ENCODE measurements at places on chromosomes 7 and 10.
A peak's percentile ranks its signal among the peaks of the same experiment; 100 is the strongest.

GRCh38 chr7:7524121-7524520, 11.6 kb downstream of the COL28A1 start:
- DNase-seq = no peak

- DNase-seq = no peak
Observed at GRCh38 chr10:47261556-47261955, 38.4 kb upstream of the GDF10 start.

- no peak for DNase-seq
Observed at GRCh38 chr10:128853537-128853936, 613.5 kb upstream of the MGMT start.

DNA sequence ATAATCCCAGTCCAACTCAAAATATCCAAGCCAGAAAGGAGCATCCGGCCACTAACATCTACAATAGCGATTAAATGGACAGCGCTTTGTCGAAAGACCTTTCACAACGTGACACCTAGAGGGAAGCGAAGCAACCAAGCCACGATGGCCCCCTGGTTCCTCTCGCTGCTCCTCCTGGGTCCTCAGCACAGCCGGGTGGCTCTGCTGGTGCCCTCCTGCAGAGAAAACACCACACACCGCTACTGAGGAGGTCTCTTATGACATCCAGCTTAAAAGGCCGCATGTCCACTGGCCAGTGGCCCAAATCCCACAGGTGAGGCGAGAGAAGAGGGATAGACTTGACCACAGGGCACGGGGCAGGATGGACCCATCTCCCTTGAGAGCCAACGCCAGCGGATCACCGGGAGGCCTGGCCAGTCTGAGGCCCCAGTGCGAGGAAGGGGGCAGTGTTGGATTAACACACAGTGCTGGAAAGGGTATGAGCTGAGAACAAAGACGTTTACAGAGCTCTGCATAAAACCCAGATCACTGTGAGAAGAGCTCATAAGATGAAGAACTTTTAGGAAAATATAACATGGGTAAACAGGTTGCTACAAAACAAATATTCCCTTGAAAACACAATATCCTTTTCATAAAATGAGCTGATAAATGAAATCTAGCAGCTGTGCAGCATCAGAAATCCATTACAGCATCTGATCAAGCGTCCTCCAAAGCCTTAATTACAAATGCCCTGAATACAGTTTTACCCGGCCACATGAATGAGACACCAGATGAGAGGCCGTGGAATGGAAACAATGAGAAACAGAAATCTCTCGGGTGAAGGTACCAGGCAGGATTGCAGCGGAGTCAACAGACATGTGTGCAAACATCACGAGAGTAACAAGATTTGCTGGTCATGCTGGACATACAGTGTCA, 236.7 kb downstream of the DIP2C start:
- no peak for DNase-seq

GRCh38 chr10:97520520-97520919, 21.8 kb downstream of the UBTD1 start:
- no peak for DNase-seq

DNA sequence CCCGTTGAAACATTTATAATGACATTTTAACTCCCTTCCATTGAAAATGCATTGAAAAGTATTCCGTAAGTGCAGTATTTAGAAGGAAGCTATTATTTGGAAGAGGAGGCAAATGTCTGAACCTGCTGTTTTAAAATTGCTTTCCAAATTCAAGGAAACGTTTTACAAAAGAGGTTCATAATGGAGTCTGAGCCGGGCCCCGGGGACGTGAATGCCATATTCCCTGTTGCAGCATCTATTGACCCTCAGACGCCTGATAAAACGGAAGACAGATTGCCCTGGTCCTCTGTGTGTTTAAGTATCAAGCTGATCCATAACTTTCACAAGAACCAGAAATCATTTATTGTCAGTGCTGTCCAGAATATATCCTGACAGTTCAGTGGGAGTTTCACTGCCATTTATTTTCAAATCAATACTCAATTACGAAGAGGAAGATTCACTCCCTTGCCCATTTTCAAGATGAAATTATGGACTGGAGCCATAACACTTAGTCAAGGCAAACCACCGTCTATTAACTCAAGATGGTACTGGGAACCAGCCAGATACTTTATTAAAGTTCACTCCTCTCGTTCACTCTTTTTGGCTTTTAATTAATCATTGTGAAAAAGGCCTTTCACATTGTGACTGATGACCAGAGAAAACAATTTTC, 435.7 kb upstream of the PFKP start:
- no peak for DNase-seq

GRCh38 chr10:73635781-73636180, 5.5 kb downstream of the MYOZ1 start:
- DNase-seq = no peak

- DNase-seq = no peak
Observed at GRCh38 chr7:158707610-158708009, 3.0 kb upstream of the NCAPG2 start.

DNA sequence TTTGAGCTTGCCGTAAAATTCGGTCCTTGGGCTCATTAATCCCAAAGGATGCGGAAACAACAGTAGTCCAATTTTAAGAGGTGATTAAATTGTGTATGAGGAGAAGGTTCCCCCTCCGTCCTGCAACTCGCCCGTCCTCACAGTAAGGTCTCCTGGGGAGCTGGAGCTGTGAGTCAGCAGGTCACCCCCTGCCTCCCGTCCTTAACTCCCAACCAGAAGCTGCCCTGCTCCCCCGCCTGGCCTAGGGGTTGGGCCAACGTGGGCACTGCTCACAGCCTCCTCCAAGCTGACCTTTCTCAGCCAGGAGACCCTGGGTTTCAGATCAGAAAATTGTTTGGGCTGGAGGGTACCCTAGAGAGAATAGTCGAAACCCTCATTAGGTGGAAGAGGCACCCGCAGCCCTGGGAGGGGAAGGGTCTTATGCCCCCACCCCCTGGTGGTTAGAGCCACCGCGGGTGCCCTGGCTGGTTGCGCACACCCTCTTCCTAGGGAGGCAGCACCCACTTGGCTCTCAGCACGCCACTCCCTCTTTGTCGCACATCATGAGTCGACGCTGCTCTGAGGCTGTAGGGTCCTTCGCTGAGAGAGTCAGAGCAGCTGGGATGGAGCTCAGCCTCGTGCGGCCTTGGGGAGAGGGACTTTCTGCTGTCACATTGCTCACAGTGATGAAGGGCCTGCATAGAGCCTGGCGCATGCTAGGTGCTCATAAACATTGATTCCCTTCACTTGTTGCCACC, 131.2 kb downstream of the TACC2 start:
- no peak for DNase-seq

DNA sequence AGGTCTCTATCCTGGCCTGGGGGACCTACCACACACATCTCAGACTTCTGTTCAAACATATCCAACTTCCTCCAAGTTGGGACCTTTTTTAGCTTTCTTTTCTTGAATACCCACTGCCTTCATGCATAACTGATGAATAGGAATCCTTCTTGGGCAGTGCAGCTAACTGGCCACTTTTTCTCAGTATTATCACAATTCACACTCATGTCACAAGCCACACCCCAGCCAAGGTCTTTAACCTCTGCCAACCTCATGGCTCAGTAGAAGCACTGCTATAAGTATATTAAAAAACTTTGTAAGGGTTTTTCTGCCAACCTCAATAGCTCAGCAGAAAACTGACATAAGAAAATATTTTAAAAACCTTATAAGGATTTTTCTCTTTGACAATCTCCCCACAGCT, 44.5 kb downstream of the HHEX start:
- no peak for DNase-seq

GRCh38 chr10:79436066-79436849, 9.2 kb downstream of the ZCCHC24 start:
- no peak for DNase-seq

- DNase-seq = no peak
Observed at GRCh38 chr10:71878327-71879034, 27.4 kb upstream of the PSAP start.

DNA sequence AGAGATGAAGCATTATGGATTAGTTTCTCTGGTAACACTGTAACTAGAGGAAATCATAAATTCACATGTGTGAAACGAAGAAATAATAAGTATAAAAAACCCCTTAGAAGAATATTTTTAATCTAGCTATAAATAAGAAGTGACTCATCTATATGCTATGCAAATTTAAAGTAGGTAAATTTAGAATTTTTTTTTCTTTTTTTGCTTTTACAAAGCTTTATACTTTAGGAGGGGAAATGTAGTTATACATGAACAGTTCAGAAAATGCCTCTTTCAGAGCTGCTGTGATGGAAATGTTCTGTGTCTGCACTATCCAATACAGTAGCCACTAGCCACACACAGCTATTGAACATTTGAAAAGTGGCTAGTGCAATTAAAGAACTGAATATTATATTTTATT, 87.3 kb downstream of the REEP3 start:
- DNase-seq = no peak

DNA sequence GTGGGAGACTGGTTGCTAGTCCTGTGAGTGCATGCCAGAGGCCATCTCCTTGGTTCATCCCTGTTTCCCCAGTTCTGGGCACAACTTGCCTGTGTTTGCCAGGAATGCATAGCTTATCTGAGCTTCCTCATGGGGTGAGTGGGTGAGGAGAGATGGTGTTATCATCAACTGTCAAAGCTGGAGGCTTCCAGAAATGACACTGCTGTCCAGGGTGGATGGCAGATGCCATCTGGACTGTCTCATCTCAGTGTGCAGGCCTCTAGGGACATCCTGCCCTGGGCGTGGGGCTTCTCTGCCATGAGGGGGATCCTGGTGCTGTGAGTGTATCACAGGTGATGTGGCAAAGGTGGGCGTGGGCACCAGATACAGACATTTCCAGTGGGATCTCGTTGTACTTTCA, 328.6 kb downstream of the DPP6 start:
- no peak for DNase-seq

GRCh38 chr10:101839416-101840063, 4.1 kb downstream of the KCNIP2 start:
- DNase-seq = peak; percentile 30

GRCh38 chr10:91759581-91759986, 38.6 kb upstream of the TNKS2 start:
- no peak for DNase-seq

- no peak for DNase-seq
Observed at GRCh38 chr10:49277973-49278372, 21.0 kb upstream of the C10orf71 start.

DNA sequence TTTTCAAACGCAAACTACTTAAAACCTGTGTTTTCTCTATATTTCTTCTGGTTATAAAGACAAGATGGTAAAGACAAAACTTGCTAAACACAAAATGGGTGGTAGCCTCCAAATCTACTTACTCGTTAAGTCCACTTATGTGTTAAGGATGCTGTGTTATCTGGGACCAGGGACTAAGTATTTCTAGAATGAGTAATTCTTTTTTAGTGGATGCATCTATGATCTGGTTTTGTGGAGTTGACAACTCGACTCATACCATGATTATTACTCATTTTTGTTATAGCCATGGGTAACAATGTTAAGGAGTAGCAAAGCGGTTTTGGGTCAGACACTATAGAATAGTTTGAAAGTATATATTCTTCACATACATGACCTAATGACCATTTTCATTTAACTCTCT, 239.5 kb upstream of the FOXP2 start:
- no peak for DNase-seq

GRCh38 chr10:30968711-30969110, 63.0 kb downstream of the ZNF438 start:
- DNase-seq = no peak

GRCh38 chr10:103757531-103758293, 97.7 kb downstream of the SH3PXD2A start:
- no peak for DNase-seq

- no peak for DNase-seq
Observed at GRCh38 chr7:151712810-151713125, 164.1 kb downstream of the PRKAG2 start.

- no peak for DNase-seq
Observed at GRCh38 chr7:151251689-151252560, 3.4 kb upstream of the SMARCD3 start.

GRCh38 chr7:158018098-158018762, 569.4 kb downstream of the PTPRN2 start:
- DNase-seq = no peak

GRCh38 chr10:14812271-14812670, 25.6 kb downstream of the CDNF start:
- no peak for DNase-seq

- no peak for DNase-seq
Observed at GRCh38 chr7:18445483-18445882, 50.1 kb upstream of the HDAC9 start.

DNA sequence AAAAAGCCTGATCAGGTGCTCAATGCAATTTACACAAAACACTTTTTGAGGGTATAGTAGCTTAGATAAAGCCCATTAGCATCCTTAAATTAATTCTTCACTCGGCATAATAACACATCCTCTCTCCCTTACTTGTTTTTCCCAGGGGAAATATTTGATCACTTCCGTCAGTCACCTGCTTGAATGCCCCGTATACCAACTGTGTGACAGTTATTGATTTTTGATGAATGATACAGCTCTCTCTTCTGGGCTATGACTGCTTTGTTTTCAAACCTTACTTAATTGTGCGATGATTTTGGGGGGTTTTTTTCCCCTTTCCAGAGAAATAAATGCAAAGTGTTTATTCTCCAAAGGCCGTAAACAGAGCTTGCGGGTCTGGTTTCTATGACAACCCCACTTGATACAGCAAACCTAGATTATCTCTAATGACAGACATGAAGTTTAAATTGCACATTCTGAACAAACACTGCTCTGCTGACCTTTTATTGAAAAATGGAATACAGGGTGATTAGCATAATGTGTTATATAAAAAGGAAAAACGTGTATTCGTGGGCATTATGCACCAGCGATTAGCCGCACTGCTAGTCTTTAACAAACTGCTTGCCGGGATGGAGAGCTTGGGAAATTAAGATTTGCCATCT, 78.4 kb upstream of the NANOS1 start:
- no peak for DNase-seq

GRCh38 chr7:79420464-79420863, 33.0 kb downstream of the MAGI2 start:
- DNase-seq = no peak

GRCh38 chr7:142248-142941, 50.0 kb upstream of the FAM20C start:
- DNase-seq = no peak

- no peak for DNase-seq
Observed at GRCh38 chr7:80699721-80700256, 61.3 kb downstream of the CD36 start.

DNA sequence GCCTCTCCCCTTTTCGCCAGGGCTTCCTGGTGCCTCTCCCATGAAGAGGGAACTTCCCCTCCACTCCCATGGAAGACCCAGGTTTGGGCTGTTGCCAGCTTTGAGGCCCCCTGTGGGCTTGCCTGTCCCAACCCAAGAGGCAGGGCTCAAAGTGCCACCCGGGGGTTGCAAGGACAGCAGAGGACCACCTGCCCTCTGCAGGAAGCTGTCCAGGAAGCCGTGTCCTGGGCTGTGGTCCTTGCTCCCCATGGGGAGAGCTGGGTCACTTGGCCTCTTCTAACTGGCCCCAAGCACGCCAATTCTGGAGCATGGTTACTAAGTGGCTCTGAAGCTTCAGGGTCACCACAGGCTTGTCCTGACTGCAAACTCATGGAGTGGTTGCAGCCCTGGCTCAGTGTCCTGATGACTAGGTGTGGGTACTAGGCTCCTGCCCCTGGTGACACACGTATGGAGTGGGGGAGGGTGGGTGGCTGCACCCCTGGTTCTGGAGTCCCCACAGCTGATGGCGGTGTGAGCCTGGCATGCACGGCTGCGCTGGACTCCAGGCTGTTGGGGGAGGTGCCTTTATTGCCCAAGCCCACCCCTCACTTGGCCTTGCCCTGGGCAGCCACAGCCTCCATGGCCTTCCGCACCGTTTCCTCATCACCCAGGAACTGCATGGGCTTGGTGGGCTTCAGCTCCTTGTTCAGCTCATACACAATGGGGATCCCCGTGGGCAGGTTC, 3.0 kb downstream of the PGAM2 start:
- DNase-seq = no peak
